ENCODE measurements at places on chromosomes 1 and 21.

- DNase-seq, result no peak
Observed at GRCh38 chr1:18775341-18775740, 84.1 kb downstream of the TAS1R2 start.

DNA sequence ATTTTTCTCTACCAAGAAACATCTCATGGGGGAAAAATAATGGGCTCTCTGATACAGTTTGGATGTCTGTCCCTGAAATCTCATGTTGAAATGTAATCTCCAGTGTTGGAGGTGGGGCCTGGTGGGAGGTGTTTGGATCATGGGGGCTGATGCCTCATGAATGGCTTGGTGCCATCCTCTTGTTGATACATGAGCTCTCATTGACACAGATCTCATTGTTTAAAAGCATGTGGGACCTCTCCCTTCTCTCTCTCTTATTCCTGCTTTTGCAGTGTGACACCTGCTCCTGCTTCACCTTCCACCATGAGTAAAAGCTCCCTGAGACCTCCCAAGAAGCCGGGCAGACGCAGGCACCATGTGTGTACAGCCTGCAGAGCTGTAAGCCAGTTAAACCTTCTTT lies 332.5 kb upstream of the NRIP1 start:
- no peak for DNase-seq

DNA sequence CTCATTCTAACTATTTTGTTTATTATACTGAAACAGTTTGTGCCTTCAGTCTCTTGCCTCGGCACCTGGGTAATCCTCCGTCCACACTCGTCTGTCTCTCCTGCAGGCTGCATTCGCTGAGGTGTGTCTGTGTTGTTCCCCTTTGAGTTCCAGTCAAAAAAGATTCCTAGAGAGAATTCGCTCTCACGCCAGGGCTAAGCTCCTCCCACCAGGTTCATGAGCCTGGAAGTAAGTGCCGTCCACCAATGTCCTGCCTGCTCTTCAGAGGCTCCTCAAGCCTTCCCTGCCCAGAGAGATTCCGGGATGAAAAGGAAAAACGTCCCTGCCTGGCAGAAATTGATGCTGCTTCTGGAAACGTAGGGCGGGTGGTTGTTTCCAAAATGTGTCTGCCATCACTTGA lies 12.9 kb downstream of the KIAA2013 start:
- DNase-seq, result no peak

GRCh38 chr1:157691285-157691920 lies 9.2 kb downstream of the FCRL3 start:
- no peak for DNase-seq

DNA sequence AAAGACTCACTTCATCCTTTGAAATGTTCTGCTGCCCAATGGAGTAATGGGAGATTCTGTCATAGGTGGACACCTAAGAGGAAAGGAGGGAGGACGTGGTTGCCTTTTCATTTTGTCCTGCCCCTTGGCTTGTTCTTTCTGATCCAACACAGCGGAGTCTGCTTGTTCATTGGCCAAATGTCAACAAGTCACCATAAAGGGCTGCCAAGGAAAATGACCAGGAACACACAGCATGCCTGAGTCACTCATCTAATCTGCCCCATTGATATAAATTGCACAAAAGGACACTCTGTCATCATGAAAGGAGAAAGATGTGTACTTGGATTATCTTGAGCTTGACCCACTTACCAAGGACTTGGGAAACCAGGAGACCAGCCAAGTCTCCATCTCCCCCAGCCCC lies 422.9 kb downstream of the SETD4 start:
- no peak for DNase-seq

DNA sequence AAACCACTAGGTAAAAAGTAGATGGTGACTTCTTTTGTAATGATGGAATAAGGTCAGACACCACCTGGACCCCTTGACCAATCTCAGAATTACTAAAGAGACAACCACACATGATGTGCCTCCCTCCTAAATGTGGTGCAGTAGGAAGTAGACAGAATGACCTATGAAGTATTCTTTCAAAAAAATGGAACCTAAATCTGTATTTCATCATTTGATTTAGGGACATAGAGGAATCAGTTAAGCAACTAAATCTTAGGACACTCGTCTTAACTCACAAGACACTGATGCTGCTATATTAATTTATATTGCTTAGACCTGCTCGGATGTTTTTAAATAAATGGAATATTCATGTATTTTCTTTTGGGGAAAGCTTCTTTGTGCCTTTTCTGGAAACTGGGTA lies 80.9 kb upstream of the IRF2BP2 start:
- no peak for DNase-seq

DNA sequence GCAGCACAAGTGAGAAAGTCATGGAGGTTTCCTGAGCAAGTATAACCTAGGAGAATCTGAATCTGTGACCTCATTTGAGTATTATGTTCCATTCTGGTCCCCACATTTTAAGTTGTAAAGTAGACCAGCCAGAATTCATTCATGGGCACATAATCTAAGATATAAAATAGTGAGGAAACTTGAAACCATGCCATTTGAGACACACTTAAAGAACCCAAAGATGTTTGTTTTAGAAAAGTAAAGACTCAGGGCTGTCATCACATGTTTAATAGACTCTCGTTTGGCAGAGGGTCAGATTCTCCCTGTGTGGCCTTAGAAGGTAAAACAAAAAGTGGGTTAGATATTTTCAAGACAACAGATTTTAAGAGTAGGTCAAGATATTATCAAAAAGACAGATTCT lies 6.4 kb downstream of the SZT2 start:
- no peak for DNase-seq

GRCh38 chr1:111199881-111200801 lies at the start of gene DENND2D:
Gene DENND2D (minus strand): TSS chr1:111200646. CDS start chr1:111200459, 187 bp downstream.
- DNase-seq, result no peak

DNA sequence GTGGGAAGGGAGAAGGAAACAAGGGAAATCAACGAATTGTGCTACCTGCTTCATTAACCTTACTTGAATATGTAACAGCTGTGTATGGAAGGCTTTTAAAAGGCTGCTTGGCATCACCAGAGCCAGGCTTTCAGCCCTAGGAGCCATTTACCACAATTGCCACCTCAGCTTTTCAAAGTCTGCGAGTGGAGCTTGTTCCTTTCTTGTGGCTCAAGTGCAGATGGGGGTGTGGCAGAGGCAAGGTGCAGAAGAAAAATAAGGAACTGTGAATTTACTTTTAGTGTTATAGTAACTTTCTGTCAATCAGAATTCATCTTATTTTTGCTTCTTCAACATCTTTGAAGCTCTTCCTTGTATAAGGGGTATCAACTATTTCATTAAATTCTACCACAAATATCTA lies 17.6 kb downstream of the CLCA2 start:
- no peak for DNase-seq

- DNase-seq, result peak; percentile 1
Observed at GRCh38 chr1:48572646-48573258, 100.7 kb upstream of the SPATA6 start.

DNA sequence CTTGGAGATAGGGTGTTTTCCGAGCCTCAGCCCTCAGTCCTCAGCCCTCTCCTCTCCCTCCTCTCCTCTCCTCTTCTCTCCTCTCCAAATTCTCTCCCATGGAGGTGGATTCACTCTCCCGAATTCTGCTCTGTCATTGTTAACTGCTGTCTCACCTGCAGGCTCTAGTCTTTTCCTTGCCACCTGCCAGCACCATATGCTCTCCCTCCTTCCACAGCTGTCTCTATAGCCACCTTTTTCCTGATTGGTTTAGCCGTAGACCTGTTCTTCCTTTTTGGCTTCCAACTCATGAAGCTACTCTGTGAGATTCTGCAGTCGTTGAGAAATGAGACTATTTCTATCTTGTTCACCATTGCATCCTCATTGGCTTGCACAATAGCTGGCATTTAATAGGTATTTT lies 19.7 kb downstream of the COG2 start:
- no peak for DNase-seq

- no peak for DNase-seq
Observed at GRCh38 chr1:173475564-173476196, 1.5 kb upstream of the PRDX6 start.

DNA sequence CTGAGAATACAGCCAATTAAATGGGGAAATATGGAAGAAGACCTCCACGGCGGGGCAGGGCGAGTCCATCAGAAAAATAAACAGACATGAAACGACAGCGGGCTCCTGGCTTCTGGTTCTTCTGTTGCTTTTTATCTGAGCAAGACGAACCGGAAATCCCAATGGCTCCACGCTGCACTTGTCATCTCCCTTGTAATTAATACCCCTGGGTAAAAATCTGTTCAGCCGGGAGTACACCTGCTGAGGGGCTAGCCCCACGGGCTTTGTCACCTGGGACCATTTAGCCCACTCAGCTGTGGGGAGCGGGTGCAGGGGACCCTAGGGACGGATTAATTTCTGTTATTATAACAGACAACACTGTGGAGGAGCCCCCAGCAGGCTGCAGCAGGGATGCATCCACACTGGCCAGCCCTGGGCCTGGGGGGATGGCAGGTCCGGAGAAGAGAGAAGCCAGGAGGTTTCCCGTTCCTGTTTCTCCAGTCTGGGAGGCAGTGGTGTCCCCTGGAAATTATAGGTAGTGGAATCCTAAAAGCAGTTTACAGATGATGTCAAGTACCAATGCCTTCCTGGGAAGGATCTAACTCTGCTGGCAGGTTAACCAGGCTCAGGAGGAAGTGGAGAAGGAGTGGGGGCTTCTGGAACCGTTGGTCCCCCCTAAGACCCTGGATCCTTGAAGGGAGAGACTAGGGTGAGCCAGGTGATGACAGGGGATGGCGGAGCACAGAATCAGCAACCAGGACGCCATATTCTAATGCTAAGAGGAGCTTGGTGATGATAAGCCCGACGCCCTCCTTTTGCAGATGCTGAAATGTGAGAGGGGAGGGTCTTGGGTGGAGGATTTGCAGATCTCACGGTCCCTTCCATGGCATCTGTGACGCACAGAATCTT lies 566.1 kb downstream of the PTPRU start:
- peak; percentile 15 for DNase-seq

DNA sequence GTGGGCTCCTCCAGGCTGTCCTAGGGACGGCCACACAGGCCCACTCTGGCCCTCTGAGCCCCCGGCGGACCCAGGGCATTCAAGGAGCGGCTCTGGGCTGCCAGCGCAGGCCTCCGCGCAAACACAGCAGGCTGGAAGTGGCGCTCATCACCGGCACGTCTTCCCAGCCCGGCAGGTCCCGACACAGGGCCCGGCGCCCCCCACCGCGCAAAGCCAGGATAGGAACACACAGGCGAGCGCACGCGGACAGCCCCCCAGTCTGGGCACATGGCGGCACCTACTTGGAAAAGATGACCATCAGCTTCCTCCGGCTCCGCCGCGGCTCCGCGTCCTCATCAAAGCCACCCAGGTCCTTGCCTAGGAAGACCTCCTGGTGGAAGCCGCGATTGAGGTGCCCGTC lies 3.6 kb downstream of the SDF4 start:
- DNase-seq, result no peak

DNA sequence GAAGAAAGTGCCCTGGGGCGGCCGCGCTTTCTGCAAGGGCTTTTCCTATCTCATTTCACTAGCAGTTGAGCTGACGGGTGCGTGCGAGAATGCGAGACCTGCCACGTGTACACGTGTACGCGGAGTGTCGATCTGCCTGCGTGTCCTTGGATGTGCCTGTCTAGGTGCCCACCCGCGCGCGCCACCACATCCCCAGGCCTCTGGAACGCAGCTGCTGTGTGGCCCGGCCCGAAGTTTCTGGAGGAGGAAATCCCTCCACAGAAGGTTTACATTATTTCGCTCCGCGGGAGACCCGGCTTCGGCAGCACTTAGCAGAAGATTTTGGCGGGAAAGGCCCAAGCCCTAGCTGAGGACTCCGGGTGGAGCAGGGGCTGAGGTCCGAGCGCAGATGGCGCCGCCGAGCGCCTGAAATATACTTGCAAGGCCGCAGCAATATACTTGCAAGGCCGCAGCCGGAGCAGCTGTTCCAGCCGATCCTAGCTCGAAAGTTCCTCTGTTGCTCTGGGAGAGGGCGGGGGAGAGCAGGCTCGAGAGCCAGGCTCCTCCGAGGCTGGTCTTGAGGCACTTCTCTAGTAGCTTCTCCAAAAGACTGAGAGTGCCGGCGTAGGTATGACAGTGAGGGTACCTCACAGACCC lies 3.9 kb downstream of the TBX15 start:
- DNase-seq, result no peak

- DNase-seq, result no peak
Observed at GRCh38 chr1:26046246-26047095, 553 bp upstream of the SLC30A2 start.

DNA sequence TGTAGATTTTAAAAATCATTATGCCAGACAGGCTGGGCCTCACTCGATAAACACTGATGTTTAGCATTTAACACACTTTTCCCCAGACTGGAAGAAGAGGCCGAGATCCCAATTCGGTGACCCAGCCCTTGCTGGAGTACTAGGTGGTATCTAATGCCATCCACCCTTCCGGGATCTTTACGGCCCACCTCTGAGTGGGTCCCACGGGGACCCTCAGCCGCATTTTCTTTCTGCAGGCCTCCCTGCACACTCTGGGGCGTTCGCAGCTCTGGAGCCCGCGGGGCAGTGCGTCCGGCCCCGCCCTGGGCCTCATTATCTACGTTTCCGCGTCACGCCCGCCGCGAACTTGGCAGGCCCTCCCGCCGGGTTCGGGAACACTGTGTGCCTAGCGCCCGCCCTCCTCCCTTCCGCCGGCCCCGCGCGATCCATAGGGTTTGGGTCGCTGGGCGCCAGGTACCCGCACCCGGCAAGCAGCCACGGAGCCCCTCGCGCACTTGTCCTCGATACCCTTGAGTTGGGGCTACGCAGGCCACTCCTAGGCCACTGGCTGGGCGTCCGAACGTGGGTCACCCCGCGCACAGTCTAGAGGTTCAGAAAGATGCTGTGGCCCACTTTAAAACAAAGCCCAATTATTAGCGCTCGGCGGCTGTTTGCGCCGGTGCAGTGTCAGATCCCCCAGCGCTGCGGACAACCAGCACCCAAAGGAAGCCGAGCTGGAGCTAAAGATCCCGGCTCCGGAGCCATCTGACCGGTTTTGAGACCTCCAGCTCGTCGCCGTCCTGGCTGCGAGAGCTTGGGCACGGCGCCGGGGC lies 950 bp upstream of the EVA1C start:
- DNase-seq, result no peak

Measured in NCI-H187 treated with DMSO at 0.1 percent for 48 hours (cell line).